ENCODE measurements at places on chromosomes 11 and 22.

DNA sequence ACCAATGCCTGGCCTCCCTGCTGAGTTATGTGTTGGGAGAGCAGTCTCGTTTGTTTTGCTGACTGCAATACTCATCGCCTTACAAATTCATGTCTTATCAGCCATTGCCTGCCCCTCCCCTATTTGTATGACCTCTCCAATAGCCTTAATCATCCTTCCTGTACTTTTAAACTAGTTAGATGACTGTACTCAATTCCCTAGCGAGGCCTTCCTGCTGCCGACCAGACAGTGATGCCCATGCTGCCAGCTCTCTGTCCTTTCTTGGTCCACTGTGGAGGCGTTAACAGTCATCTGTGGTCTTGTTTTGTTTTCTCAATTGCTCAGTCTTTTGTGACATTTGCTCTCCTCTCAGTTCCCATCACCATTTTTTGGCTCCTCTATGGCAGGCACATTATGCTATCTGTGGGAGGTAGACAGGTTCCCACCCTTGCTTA is 20.3 kb upstream of the YPEL1 start:
- DNase-seq = no peak

- no peak for DNase-seq
Observed at GRCh38 chr11:131663405-131664200, 293.2 kb downstream of the NTM start.

GRCh38 chr11:17233101-17233500 is 25.3 kb upstream of the PIK3C2A start:
- no peak for DNase-seq

DNA sequence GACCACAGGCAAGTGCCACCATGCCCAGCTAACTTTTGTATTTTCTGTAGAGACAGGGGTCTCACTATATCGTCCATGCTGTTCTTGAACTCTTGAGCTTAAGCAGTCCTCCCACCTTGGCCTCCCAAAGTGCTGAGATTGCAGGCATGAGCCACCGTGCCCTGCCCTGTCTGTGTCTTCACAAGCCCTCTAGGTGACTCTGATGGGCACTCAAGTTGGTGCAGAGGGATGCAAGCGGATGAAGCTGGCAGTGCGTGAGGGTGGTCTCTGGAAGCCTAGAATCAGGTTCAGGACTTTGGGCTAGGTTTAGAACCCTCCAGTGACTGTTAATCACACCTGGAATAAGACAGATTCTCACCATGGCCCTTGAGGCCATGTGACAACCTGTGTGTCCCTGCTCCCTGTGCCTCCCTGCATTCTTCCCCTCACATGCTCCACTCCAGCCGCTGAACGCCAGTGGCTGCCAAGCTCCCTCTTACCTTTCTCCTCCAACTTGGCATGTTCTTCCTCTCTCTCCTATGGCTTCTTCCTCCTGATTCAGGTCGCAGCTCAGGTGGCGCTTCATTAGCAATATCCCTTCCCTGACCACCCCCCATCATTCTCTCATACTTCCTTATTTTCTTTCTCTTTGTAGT is 242.3 kb upstream of the TBCEL start:
- no peak for DNase-seq

- no peak for DNase-seq
Observed at GRCh38 chr22:45504373-45505341, 2.0 kb downstream of the FBLN1 start.

GRCh38 chr22:21845558-21846453 is 21.6 kb downstream of the MAPK1 start:
- DNase-seq = no peak

GRCh38 chr22:44683881-44684280 is 18.1 kb upstream of the PRR5 start:
- DNase-seq = no peak

DNA sequence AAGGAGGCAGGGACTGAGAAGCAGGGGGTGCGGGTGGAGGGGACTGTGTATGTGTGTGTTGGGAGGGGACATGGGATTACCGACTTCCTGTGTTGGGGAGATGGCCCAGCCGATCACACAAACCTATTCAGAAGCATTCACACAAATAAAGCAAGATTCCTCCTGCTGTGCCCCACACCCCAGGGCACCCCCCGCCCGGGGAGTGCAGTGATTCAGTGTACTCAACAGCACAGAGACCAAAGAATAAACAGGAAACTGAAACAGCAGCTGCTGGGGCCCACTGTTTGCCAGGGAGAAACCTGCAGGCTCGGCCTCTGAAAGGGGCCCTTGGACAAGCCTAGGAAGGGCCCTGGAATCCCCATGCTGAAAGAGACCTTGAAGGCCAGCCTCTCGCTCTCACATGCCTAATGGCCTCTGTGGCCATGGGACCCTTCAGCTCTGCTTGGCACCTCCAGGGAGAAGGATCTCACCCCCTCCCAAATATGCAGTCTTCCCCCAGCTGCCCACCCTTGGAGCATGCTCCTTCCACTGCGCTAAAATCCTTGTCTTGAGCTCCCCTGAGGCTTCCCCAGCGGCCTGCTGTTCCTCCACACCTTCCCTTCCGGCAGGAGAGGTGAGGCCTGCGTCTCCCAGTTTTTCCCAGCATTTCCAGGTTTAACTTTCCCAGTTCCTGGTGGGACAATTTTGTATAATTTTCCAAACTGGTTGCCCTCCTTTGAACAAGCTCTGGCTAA is 72.9 kb downstream of the CSNK2A3 start:
- DNase-seq = no peak

DNA sequence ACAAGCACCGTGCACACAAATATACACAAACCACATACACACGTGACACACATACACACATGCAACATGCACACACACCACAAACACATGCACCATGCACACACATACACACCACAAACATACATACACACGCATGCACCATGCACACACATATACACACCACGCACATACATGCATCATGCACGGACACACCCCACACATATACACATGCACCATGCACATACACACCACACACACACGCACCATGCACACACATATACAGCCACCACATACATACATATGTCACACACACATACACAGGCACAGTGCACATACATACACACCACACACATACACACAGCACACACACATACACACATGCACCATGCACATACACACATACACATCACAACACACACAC is 12.7 kb upstream of the B4GALNT4 start:
- no peak for DNase-seq

DNA sequence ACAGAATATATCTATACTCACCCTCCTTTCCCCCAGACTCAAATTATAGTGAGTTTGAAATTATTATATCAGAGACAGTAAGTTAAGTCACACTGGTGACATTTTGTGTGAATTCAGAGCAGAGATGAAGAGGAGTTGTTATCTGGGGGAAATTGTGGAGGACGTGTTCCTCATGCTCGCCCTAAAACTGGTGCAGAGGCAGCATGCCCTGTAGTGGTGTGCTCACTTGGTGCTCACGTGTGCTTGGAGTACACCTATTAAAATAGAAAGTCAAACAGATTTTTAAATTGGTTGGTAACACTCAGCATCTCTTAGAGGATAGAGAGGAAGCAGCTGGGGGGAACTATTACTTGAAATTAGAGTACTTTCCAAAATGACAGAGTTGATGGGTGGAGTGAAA is 51.6 kb upstream of the ADSL start:
- DNase-seq = no peak

GRCh38 chr11:3747704-3748103 is 49.6 kb downstream of the NUP98 start:
- DNase-seq = no peak

All from NCI-H1930 (cell line).